CD4-positive, alpha-beta T cell treated with Interleukin-17A for 4 hours (primary cell): ENCODE measurements at places on chromosomes 12 and 14.

- DNase-seq: no peak
These were observed 14.7 kb downstream of the OTUB2 start for GRCh38 chr14:94040796-94041195.

- no peak for DNase-seq
These were observed 103.9 kb upstream of the TMEM132D start for GRCh38 chr12:130007771-130008170.

DNA sequence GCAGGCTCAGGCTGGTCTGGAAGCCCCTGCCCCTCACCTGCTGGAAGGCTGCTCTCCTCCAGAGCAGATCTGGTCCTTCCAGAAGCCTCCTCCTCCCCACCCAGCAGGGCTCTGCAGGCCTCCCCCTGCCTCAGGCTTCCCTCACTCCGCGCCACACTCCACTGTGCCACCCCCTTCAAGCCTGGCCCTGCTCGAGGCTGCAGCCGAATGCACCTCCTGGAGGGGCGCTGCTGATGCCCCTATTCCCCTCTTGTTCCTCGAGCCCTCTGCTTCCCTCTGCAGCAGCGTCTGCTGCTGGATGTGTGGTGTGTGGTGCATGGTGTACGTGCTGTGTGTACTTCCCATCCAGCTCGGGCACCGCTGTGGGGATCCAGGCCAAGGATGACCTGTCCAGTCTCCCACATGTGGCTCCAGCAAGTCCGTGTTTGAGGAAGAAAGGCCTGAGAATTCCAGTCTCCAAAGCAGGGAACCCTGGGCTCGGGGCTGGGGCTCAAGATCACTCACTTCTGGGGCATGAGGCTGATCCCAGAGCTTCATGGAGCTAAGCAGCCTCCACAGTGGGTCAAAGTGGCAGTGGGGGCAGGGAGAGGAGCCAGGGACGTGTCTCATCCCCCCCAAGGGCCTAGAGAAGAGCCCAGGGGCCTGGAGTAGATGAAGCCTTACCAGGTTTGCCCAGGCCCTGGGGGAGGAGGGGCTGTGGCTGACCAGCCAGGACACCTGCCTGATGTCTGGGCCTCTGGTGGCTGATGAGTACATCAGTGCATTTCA, 136.0 kb upstream of the C14orf180 start:
- DNase-seq: no peak

GRCh38 chr14:55450124-55450523, 9.7 kb upstream of the TBPL2 start:
- no peak for DNase-seq

- DNase-seq: no peak
These were observed 198.2 kb downstream of the CHST11 start for GRCh38 chr12:104654665-104655609.
